Hepatic stellate cell (primary cell): ENCODE measurements at places on chromosomes 6 and 20.

GRCh38 chr6:141464490-141464889 is 668.2 kb upstream of the GJE1 start:
- DNase-seq = peak; percentile 23

DNA sequence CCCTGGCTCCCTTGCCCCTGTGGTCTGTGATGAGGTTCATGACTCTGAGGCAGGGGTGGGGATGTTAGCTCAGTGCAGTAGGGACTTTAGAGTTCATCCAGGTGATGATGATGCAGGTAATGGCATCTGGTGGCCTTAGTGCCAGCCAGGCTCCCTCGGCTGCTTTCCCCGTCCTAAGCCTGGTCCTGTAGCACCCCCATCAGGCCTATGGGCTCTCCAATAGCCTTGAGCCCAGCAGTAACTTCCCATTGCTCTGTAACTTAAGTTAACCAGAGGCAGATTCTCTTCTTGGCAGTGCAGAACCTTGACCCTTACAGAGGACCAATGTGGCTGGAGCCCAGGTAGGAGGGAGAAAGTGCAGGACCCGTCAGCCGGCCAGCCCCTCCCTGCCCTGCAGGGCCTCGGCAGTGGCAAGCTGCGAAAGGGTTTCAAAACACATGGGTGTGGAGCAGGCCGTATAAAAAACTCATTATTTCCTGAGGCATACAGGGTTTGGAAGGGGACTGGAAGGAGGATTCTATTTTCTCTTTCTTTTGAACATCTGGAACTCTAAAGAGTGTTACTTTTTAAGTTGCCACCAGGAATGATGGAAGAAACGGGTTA is 406.9 kb downstream of the CDH26 start:
- DNase-seq = no peak

GRCh38 chr6:145139140-145139850 is 596.0 kb downstream of the EPM2A start:
- DNase-seq = no peak

DNA sequence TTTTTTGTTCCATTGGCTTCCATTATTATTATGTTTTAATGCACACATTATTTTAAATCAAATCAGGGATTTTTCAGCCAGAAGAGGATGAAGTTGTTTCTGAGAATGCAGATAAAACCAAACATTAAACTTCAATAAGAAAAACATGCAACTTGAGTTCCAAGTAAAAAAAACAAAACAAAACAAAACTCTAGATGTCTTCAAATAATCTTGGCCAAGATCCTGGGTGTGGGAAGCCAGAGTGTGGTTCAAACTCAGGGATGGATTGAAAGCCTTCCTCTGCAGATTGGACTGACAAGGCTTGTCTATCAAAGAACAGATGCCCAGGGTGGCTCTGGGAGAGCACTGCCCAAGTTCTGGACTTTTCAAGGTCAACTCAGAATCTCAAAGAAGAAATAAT is 134.1 kb downstream of the LCA5 start:
- no peak for DNase-seq

DNA sequence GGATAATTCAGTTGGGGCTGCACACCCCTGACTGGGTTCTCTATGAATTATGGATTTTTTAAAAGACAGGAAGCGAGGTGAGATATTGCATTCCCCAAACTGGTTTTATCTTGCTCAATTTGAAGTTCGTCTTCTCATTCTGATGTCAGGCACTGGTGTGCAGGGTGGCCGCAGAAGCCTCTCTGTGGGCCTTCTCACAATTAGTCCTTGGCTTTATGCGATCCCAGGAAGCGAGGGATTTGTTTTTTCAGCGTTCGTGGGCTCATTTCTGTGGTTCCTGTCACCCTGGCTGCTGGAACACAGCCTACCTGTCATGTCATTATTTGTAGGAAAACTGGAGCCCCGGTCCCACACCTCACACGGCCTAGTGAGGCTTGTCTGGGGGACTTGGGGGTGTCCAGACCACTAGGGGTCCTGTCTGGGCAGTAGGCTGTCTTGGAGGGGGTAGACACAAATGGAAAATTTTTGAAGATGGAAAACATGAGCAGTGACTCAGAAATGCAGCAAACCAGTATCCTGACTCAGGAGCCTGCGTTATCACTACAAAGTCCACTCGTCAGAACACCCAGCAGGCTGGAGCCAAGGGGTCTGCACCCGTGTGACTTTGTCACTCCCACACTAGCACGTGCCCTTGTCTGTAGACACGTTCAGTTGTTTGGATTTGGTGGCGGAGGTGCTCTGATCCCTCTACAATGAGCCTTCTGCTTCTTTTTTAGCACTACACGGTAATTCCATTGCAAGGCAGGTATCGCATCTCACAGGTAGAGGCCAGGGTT is 42.2 kb downstream of the GNAS-AS1 start:
- DNase-seq = no peak

- DNase-seq = no peak
Observed at GRCh38 chr6:124007266-124007665, 203.6 kb downstream of the NKAIN2 start.

DNA sequence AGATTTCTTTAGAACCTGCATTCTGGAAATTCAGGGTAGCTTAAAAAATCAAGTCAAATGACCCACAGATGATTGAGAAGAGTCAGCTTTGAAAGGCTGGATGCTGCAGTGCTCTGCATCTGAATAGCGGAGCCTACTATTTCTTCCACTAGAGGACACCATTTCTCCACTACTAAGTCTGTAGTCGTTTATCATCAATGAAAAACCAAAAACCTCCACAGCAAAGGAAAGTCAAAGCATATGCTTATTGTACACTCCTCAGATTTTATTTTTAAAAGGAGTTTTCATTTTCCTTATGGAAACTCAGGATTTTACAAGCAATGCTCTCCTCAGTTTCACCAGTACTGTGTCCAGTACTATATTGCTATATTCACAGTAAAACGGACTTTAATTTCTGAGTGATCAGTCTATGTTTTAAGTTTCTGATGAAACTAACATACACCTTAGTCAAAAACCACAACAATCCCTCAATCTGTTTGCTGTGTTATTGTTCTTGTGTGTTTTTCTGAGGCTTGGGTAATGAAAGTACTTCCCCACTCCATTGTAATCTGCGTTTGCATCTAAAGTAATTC is 50.5 kb upstream of the ENPP5 start:
- DNase-seq = peak; percentile 18

GRCh38 chr6:34096814-34097213 is 49.1 kb downstream of the GRM4 start:
- DNase-seq = no peak

- no peak for DNase-seq
Observed at GRCh38 chr6:56343295-56343694, 95.9 kb upstream of the COL21A1 start.

DNA sequence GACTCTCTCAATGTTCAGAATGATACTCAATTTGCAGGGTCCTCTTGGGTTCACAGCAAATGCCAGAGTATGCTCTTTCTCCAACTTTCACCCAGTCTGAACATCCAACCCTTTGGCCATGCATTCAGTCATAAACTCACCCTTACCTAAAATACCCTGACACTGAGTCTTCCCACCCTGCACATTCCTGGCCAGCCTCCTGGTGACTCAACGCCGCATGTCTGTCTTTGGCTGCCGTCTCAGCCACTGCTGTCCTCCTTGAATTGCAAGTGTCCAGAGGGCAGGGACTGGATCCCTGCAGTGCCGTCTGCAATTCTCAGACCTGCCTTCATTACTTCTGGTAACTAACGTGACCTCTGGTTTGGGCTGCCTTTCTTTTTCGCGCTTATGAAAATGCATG is 593.4 kb downstream of the QKI start:
- DNase-seq = no peak

DNA sequence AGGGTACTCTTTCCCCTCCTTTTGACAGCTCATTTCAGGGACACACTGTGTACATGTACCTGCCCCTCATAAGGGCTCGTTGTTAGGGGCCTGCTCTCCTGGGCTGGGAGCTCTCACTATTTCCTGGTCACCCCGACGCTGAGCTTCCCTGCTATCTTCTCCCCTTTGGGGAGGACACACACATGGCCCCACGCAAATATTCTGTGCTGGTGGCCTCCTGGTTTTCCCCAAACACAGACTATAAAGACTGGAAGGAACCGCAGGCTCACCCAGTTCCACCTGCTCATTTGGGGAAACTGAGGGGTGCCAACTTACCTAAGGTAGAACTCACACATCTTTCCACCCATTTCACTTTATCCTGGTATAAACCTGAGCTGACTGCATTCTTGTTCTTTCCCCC is 301.4 kb upstream of the SUPT3H start:
- DNase-seq = no peak

GRCh38 chr20:9269280-9269971 is 200.5 kb downstream of the PLCB4 start:
- DNase-seq = no peak

DNA sequence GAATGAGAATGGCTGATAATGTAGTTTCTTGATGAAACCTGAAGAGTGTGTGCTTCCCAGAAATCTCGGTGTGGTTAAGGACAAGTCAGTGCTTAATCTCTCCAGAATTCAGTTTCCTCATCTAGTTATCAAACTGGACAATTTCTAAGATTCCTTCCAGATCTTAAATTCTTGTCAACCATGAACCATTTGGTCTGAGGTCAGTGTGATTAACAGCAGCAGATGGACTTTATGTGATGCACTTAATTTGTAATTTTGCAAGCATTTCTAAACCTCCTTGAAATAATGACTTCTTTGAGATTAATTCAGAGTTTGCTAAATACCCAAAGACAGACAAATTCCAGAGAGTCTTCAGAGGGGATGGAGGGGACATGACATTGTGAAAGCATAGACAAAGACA is 160.3 kb downstream of the KIF16B start:
- DNase-seq = no peak

DNA sequence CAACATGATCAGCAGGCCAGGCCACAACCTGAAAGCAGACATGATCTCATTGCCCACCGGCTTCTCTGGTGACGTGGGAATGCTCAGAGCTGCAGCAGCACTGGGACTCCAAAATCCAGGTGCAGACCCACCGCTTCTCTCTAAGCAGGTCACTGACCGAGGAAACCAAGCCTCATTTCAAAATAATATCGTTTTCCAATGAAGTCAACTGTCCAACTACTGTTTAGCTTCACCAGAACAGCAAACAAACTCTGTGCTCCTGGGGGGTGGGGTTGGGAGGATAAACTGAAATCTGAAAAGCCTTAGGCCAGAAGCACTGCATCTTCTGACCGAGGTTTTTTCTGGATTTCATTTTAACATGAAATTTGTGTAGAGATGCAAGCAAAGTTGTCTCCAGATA is at the start of gene GPLD1:
Gene GPLD1 (minus strand): TSS at position 109 of the 400 bp plus-strand sequence. CDS start 67 bp downstream, at position 42.
- DNase-seq = no peak

- no peak for DNase-seq
Observed at GRCh38 chr6:30216096-30216495, 2.9 kb upstream of the TRIM26 start.

DNA sequence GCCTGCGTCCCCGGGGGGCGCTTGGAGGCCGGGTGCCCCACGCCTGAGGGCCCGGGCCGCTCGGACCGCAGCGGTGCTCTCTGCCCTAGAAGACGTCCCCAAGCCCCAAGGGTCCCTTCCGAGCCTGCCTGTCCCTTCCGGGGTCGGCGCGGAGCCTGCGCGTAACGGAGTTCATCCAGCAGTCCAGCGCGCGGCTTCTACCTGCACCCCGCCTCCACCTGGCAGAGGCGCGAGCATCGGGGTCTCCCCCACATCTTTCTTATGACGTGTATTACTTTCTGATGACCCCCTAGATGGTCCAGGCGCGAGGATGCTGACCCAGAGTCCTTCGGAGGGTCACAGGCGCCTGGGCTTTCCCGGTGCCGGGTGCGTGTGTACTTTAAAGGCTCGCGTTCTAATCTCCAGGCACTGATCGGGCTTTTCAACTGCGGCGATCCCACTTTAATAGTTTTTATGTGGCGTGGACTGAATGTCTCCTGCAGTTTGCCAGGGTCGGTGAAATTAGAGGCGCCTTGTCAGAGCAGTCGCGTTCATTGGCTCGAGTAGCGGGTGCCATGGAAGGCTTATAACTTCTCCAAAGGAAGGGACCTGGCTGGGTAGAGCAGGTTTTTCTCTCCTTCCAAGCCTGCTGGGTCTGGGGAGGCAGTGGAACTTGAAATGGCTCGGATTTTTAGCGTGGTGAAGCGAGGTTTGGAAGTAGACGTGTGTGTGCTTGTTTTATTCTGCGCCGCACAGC is 912 bp downstream of the EYA4 start:
- DNase-seq = peak; percentile 5

- DNase-seq = no peak
Observed at GRCh38 chr20:35060168-35060567, 32.4 kb downstream of the TRPC4AP start.

- DNase-seq = no peak
Observed at GRCh38 chr20:51634877-51635276, 92.4 kb upstream of the NFATC2 start.

DNA sequence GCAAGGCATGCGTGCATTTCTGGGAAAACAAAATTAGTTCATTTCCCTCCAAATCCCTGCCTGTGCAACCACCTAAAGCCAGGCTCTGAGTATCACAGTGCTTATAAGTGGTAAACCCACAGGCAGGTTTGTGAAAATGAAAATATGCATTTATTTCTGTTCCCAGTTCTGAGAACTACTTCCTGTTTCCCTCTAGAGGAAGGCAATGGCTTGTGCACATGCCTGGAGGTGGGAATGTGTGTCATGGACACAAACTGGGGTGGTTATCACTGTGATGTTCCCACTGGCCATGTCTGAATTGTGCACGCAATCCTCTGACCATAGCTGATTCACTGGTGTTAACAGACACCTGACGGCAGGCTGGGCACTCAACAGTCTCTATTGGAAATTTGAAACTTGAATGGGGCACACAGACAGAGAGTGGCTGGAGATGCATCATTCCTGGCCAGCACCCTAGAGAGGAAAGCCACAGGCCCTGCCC is 26.3 kb downstream of the FAM110A start:
- no peak for DNase-seq

DNA sequence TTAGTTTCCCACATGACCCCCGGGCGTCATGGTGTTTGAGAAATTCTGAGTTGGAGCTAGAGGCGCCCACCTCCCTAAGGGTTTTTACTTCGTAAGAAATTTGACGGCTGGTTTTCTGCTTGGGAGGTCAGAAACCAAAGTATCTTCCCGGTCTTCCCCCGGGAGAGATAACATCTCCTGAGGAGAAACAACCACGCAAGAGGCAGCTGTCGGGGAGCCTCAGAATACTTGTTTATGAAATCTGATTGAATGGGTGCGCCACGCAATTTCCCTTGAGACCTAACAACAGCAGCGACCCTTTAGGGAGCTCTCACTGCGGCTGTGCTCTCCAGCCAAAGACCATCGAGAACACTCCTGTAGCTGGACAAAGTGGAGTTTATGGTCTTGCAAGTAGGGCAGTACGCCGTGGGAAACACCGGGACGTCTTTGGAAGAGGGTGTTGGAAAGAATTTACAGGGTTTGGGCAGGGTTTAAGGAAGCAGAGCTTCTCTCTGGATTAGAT is 608 bp upstream of the EIF2S2 start:
- no peak for DNase-seq
